ENCODE measurements at places on chromosomes 3 and 15.

DNA sequence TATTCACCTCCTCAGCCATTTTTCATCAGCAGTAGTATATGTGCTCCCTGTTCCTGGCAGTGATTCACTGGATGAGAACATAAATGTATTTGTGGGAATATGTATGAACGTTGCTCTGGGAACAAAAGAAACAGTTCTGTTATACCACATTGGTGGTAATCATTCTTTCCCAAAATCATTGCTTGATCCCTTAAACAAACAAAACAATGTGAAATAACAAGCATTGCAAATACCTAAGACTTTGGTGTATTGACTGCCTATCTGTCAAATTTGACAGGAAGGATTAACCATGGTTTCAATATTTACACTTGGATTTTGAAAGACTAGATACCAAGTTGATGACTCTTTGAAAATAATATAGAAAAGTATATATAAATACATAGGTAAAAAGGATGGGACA, 284.1 kb downstream of the FHIT start:
- no peak for DNase-seq

DNA sequence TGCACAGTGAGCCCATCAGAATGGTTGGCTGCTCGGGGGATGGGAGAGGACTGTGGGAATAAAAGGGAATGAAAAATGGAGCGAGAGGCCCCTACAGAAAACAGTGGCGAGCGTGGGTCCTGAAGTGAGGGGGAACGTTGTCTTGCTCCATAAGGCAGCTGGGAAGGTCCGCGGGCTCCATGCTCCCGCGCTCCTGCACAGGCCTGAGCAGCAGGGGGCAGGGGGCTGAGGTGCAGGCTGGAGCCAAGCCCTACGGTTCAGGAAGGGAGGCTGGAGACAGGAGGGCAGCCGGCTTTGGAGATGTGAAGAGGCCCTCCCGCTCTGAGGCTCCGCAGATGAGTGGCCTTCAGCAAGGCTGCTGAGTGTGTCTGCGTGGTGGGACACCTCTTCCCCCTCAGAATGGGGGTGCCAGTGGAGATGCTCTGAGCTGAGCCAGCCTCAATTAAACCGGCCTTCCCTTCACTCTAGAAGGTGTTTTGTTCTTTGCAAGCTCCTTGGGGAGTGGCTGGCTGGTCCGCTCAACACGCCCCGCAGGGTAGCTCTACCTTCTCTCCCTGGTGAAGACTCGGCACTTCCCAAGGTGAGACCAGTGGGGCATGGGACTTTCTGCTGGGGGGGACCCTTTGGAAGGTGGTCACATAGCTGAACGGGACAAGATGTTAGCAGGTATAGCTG, 208.0 kb downstream of the XXYLT1 start:
- no peak for DNase-seq

- no peak for DNase-seq
Measured at GRCh38 chr3:12430086-12430485, 54.2 kb upstream of the TSEN2 start.

DNA sequence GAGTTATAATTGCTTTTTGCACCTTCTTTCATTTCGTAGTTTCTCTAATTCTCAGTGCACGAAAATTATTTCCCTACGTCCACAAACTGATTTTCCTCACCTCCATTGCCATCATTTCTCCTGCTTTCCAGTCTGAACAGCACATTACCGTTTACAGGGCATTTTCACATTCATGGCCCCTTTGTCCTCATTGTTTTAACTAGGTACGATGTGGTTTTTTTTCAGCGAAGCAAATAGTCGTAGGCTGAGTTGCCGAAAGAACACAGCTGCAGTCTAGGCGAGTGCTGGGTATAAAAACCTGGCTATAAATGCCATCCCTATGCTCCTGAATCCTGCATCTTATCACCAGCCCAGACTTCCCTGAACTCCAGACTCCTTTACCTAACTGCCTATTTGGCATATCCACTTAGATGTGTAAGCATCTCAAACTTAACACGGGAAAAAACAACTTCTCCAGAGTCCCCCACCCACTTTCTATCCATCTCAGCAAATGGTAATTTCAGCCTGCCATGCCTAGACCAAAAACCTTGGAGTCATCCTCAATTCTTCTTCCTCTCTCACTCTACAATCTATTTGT, 691 bp upstream of the FSIP1 start:
- no peak for DNase-seq

GRCh38 chr3:47652142-47652541, 73.5 kb upstream of the CSPG5 start:
- no peak for DNase-seq

- no peak for DNase-seq
Measured at GRCh38 chr3:33115024-33115768, 1.4 kb downstream of the CRTAP start.

DNA sequence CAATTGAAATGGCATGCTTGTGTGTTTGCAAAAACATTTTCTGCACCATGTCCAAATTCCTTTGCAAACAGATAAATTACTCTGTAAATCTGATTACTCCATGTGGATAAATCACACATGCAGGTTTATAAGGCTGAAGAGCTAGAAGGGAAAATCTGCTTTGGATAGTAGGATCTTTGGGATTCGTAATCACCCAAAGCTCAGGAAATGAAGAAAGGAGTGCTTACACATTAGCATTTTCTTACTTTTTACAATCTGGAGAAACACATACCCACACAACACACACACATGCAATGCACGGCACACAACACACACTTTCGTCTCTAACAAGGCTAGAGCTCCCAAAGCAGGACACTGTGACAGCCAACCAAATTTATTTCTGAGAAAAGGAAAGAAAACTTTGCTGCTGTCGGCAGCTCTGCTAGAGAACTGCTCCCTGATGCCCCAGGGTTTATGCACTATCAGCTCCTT, 2.1 kb downstream of the LSAMP start:
- no peak for DNase-seq

DNA sequence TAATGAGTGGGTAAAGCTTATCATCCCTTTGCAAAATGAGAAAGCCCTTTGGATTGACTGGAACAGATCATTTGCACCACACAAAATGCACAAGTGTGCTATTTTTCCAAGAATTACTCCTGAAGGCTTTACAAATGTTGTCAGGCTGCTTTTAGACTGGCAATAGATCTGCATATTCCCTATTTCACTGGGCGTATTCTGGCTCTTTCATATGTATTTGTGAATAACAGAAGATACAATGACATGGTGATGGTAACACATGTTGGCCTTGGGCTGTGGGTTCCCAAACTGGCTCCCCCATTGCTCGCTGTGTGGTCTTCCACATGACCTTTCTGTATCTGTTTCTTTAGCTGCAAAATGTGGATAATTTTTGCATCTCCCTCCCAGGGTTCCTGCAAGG, 303.4 kb upstream of the CHRM5 start:
- no peak for DNase-seq

GRCh38 chr3:51024765-51025632, 350.3 kb downstream of the DOCK3 start:
- DNase-seq: peak; percentile 17

- DNase-seq: no peak
Measured at GRCh38 chr3:134846084-134846483, 51.0 kb downstream of the EPHB1 start.

DNA sequence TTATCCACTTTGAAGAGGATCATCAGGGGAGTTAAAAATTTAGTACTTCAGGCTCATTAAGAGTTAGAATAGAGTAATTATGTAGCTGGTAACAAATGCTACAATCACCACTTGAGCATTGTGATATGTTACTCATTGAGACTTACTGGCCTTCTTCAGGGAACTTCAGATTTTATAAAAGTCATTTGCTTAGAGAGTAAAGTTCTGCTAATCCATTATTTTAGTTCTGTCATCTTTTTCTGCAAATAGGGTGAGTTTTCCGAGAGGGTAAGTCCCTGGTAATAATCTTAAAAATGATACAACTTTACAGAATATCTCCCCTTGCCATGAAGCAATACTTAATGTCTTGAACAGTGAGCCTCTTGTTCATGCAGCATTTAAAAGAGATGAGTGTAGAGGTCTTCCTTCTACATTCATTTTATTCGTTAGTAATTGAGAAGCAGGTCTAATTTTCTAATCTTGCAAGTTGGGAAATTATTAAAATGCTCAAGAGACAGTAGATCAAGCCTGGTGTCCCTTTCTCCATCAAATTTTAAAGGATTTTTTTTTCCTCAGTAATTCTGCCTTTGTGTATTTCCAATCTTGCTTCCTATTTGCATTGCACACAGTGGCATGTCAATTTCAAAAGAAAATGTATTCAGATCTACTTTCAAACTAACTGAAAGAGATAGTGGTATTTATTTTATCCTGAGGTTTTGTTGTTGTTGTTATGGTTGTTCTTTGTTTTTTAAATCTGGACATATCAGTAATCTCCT, 52.6 kb downstream of the MBNL1 start:
- no peak for DNase-seq

DNA sequence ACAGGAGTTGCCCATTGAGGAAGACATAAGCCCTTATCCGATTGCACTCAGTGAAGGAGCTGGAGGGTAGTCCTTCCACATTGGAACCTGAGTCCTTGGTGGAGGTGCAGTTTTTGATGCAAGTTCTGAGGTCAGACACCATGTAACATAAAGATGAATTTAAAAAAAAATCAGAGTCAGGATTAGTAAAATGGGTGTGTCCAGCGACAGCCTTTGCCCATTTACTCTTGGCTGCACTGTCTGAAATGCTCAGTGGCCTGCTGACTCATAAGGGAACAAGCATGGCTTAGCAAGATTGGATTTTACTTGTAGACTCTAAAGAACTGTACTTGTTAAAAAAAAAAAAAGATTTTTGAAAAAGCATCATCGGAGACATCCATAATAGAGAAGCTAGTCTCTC, 241.1 kb upstream of the TOPAZ1 start:
- DNase-seq: no peak

DNA sequence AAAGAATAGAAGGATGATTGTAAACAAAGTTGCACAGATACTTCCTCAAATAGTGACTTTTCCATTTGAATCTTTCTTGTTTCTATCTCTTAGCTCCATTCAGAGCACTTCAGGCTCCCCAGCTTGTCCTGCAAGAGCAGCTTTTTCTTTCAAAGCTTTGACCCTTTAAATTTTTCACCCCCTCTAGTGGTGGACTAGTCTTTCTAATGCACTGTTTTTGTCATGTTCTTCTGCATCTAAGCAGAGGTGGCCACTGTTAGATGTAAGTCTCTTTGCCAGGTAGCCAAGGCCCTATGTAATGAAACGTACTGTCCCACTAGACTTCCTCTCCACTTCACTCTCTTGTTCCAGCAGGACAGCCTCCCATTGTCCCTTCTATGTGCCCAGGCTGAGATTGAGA, 74.0 kb upstream of the MANF start:
- DNase-seq: no peak

DNA sequence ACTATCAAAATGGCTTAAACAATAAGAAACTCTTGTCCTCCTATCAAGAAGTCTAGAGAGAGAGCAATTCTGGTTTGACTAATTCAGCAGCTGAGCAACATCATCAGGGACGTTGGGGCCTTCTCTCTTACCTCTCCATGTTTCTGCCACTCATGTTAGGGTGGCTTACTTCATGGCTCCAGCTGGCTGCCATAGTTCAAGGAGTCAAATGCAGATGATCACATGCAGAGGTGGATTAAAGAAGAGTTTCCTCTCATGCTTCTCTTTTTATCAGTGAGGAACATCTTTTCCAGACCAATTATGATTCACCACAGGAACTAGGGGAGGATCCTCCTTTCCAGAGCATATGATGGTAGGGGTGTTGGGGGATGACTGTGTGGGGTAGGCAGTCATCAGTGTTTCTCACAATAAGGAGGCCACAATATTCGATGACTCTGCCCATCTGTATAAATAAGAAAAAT, 45.5 kb downstream of the NEK11 start:
- DNase-seq: no peak

DNA sequence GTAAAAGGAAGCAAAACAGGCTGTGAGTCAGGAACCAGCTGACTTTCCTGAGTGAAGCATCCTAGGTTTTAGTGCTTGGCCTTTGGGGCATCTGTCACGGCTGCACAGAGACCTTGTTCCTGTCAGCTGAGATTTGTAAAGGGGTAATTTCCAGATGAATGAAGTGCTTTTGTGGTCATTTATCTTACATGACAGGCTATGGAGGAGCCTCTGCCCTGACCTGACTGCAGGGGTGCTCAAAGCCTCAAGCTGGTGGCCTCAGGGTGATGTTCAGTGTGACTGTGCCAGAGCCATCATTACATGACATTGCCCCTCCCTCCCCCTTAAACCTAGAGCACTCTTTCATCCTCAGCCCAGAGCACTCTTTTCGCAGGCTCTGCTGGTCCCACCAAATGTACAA, 132.5 kb downstream of the ARNT2 start:
- DNase-seq: no peak

GRCh38 chr3:11784971-11785377, 61.7 kb downstream of the TAMM41 start:
- DNase-seq: no peak

- no peak for DNase-seq
Measured at GRCh38 chr3:188819939-188820338, 351.8 kb upstream of the TPRG1 start.

DNA sequence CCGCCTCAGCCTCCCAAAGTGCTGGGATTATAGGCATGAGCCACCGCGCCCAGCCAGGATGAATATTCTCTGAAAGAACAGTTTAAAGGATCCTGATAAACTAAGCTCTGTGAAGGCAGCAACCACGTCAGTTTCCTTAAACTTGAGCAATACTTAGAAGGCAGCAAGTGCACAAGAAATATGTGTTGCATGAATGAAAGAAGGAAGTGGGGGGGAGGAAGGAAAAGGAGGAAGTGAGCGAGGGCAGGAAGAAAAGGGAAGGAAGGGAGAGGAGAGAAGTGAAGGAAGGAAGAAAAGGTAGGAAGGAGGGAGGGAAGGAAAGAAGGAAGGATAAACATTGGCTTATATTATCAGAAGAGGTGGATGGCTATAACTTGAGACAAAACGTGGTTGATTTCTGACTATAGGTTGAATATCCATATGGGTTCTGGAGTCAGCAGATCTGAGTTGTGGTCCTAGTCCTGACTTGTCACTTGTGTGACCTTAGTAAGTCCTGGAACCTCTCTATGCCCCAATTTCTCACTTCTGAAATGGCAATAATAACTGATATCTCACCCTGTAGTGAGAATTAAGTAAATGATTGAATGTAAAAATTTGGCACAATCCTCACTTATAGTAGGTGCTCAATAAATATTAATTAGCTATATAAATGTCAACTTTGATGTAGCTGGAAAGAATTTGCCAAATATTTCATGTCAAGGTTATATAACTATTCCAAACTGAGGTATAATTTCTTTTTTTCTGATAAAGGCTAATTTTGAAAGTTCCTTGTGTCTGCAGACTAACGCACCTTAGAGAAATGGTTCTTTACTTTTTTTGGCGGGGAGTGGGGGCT, 12.0 kb upstream of the SEMA4B start:
- no peak for DNase-seq

- DNase-seq: no peak
Measured at GRCh38 chr3:33130144-33130543, 16.3 kb downstream of the CRTAP start.

DNA sequence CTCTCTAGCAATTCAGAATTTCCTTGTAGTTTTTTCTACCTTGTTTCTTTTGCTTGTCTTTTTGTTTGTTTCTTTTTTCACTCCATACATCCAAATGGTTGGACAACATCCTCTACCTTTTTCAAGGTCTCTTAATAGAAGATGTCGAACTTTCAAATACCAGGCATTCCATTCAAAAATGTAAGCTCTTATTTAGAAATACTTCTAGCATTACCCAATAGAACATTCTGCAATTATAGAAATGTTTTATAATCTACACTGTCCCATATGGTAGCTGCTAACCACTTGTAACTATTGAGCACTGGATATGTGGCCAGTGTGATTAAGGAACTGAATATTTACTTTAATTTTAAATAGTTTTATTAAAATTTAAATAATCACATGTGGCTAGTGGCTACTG, 196.2 kb upstream of the MRPL3 start:
- no peak for DNase-seq
